Stimulated activated CD4-positive, alpha-beta T cell treated with anti-CD3 and anti-CD28 coated beads, Interleukin-2, amount 100 ng/mL, for 4 hours (primary cell): ENCODE measurements at places on chromosomes 13 and 19.

DNA sequence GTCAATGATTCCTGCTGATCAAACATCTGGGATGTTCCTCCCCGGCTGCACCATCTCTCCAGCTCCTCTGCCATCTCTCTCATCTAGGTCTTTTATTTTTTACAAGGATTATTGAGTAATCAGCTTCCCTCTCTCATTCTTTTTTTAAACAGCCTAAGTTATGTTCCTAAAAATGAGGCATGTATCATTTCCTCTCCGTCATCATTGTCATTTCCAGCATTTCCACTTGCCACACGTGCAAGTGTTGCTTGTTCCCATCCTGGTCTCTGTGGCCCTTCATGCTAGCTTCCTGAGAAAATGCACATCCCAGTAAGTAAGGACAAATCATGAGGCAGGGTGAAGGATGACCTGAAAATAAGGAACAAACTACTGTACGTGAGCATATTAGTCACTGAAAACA lies 102.7 kb upstream of the POSTN start:
- no peak for DNase-seq

DNA sequence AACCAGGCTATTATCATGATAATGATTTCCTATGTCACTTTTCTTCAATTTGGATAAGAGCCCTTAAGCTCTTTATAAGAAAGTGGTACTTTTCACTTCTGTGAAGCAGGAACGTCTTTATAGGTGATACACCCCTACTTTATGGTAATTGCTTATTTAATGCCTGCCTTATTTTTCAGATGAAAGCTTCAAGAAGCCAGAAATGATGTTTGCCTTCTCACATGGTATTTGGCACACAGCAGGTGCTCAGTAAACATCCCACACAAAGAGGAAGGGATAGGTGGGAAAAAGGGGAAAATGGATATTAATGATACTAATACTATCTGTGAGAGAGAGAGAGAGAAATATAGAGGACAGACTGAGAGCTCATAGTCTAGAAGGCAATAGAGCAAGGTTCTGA lies 29.0 kb upstream of the WASF3 start:
- no peak for DNase-seq

GRCh38 chr19:39843919-39844793 lies 2.0 kb downstream of the FBL start:
- no peak for DNase-seq

- DNase-seq, result peak; percentile 24
Measured at GRCh38 chr13:41428155-41428554, 29.2 kb upstream of the RGCC start.

DNA sequence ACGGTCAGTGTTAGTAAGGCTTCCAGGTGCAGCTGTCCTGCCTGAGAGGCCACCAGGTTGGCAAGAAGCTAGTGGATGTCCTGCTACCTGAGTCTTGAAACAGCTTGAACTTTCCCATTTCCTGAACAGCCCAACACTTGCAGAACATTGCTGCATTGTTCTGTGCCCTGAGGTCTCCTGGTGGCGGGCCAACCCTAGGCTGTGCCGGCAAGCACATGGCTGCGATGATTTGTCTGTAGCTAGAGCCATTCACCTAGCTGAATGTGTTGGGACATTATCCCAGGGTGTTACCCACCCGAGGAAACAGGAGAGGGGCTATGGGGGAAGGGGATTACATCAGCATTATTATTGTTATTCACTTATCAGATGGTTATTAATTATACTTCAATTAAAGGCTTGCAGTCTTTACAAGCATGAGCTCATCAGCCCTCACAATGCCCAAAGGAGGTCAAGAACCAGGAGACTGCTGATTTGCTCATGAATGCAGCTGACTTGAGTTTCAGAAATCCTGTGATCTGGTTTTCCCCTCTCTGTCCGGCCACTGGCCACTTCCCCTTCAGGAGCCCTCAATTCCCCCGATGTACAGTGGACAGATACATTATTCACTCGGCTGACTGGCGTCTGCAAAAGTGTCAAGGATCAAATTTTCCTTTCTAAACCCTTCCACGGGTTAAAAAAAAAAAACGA lies 187.6 kb upstream of the TSC22D1 start:
- no peak for DNase-seq

DNA sequence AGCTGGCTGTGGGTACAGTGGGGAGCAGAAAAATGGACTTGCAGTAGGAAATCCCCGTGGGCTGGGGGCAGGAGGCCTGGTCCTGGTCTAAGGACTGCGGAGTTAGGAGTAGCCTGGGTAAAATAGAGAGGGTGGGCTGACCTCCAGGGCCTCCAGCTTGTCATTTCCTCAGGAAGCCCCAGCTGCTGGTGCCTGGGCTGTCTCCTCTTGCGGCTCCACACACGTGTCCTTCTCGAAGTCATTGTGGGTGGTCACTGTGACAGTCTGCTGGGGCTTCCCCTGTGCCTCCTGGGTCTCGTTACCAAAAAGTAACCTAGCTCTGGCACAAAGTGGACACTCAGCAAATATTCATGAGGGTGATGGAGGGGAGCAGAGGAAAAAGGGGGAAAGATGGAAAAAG lies 259.7 kb downstream of the FGF9 start:
- no peak for DNase-seq

DNA sequence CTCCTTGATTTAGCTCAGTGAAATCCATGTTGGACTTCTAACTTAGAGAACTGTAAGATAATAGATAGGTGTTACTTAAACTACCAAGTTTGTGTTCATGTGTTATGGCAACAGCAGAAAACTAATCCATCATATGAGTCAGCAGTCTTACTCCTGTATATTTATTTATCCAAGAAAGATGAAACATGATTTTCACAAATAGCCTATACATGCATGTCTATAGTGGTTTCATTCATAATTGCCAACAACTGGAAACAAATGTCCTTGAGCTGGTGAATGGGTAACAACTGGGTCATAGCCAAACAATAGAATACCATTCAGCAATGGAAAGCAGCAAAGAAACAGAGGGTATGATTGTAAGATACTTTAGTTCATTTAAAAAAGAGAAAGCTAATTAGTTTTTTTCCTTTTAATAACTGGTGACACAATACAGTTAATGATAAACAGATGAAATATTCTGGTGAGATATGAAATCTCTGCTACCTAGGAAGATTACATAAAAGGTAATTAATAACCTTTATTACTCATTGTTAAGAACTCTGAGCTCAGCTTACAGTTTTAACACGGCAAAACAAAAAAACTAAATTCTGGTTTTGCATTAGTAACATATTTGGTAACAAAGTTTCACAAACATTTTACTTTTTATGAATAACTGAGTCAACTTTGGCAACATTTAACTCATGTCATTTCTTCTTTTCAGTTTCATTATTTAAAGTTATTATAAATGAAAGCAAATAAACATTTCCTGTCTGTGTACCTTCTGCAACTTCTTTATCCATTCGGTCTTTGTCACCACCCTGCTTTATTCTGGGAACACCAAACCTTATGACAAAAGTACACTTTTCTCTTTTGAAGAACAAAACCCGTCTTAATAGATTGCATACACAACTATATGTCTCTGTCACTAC lies 181.3 kb downstream of the LIG4 start:
- DNase-seq, result no peak

GRCh38 chr19:31261603-31262212 lies 87.5 kb downstream of the TSHZ3 start:
- no peak for DNase-seq

GRCh38 chr13:63149375-63149774 lies 1733.7 kb upstream of the PCDH20 start:
- DNase-seq, result no peak

DNA sequence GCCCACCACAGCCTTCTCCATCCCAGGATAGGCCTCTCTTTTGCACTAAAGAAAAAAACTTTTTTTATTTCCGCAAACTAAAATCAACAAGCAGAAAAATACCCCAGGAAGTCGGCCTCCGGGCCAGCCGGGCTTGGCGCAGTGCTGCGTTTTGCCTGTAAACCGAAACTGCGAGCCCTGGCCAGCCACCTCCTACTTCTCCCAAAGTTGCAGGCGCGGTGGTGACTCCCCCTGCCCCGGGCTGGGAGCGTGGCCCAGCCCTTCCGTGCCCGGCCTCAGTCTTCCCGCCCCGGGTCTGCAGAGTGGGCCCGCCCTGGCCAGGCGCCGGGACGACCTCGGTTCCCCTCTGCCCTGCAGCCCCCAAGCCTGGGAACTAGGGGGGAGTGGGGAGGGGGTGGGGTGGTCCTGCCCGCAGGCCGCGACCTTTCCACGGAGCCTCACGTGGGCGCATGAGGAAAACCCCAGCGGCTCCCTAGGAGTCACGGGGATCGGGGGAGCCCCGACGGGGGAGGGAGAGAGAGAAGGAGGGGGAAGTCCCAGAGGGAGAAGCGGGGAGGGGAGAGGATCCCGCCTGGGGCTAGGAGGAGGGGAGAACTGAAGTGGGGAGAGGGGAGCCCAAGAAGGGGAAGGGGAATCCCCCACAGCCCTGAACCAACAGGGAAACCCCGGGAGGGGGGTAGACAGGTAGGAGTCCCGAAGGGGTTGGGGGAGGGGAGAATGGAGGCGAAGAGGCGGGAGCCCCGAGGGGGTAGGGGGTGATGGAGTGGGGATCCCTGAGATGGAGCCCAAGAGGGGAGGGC lies 3.0 kb downstream of the GADD45B start:
- DNase-seq, result peak; percentile 70

- no peak for DNase-seq
Measured at GRCh38 chr19:31214997-31215396, 134.2 kb downstream of the TSHZ3 start.

GRCh38 chr13:99434258-99434788 lies 66.9 kb upstream of the TM9SF2 start:
- DNase-seq, result peak; percentile 72

DNA sequence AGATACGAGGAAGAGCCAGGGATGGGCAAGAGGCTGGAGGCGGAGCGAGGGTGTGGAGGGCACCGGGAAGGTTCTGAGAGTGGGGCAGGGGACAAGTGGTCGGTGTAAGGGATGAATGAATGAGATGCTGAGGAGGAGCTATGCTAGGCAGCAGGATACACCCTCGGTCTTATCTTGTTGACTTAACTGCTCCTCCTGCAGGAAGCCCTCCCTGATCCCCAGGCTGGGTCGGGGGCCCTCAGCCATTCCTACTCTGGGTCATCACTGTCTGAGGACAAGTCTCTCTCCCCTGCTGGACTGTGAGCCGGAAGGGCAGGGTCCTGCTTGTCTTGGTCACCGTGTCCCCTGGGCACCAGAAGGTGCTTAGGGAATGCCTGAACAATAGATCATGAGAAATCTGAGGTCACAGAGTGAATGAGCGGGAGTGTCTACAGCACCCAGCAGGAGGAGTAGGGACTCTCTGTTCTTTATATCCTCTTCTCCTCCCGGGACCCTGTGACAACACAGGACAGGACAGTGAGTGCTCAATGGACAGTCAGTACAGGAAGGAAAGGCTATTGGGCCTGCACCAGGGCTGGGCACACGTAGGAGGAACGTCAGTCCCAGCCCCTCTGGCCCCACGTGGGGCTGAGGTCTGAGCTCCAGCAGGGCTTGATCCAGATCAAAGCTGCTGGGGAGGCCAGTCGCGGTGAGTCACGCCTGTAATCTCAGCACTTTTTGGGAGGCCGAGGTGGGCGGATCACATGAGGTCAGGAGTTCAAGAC lies 6.5 kb downstream of the NKPD1 start:
- DNase-seq, result no peak

- DNase-seq, result no peak
Measured at GRCh38 chr13:29802621-29803020, 47.8 kb downstream of the UBL3 start.

- DNase-seq, result no peak
Measured at GRCh38 chr13:19182536-19182935, 912 bp upstream of the TUBA3C start.

DNA sequence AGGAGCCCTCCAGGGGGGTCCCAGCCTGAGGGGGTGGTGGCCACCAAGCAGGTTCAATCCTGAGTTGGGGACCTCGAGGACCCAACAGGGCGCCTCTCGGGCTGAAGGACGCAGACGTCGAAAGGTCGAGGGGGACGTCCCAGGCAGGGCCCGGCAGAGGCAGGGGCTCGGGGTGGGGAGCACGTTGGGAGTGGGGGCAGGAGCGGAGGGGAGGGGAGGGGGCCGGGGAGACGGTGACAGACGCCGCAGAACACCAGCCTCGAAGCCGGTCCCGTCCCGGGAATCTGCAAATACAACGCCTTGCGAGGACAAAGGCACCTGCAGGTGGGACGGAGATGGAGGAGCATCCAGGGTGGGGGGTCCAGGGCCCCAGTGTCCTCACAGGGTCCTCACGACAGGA lies 4.1 kb downstream of the FGF22 start:
- DNase-seq, result no peak

- no peak for DNase-seq
Measured at GRCh38 chr19:1315470-1316166, 29.9 kb downstream of the EFNA2 start.
